Activated T-cell treated with anti-CD3 and anti-CD28 coated beads, Interleukin-2, amount 50 U/mL, for 48 hours (primary cell): ENCODE measurements at places on chromosomes 7 and 10.

DNA sequence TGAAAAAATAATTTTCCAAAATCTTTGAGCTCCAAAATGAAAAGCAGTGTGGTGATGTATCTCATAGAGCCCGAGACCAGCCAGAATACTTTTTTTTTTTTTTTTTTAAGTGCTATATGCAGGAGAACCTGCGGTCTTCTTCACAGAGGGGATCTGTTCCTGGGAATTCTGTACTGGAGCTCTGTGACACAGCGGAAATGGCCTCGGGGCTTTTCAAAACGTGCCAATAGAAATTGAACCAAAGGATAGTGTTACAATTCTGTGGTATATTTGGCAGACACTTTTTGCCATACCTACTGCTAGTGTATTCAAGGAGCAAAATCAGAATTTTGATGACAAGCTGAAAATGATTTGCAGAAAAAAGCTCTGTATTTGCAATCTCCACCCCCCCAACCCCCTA, 1429.3 kb upstream of the LRRTM3 start:
- DNase-seq = no peak

- DNase-seq = no peak
Observed at GRCh38 chr7:158054611-158055010, 533.0 kb downstream of the PTPRN2 start.

DNA sequence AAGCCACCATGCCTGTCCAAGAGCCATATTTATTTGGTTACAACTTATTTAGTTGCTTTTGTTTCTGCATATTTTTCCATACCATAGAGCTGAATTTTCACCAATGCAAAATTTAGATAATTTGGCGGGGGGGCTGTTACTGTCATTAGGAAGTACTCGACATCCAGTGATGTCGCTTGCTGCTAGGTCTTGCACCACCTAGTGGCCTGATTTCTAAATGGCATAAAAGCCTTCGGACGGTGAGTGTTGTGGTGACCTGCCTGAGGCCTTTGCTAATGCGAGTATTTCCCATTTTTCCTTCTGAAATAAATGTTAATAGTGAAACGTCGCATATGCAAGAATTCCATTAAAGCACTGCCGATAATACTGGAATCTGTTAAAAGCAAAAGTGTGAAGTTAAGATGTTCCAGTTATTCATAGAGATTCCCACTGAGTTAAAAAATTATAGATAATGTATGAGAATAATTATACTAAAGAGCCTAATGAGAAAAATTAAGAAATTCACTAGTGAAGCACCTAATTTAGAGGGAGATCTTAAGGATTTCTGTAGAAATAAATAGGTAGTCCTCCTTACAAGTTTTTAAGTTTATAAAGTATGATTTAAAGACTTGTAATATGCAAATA, 86.1 kb upstream of the DNAJB6 start:
- peak; percentile 64 for DNase-seq

- DNase-seq = no peak
Observed at GRCh38 chr7:15389073-15389472, 172.7 kb downstream of the AGMO start.

- no peak for DNase-seq
Observed at GRCh38 chr7:137878333-137878961, 31.7 kb upstream of the DGKI start.

DNA sequence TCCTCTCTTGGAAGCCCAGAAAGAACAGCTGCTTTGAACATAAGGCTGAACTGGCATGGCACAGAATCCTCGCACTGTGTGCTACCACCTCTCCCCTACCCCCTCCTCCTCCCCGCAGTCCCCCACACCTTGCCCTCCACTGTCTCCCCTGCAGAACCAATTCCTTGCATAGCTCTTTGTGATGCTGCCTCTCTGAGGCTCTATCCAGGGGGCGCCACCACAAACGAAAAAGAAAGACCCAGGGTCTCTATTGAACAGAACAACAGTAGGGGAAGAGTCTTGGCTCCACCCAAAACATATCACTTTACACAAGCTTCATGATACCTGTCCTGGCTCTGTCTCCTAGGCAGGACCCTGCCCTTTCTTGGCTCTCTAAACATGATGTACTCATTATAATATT, 26.2 kb upstream of the EBLN1 start:
- DNase-seq = no peak

DNA sequence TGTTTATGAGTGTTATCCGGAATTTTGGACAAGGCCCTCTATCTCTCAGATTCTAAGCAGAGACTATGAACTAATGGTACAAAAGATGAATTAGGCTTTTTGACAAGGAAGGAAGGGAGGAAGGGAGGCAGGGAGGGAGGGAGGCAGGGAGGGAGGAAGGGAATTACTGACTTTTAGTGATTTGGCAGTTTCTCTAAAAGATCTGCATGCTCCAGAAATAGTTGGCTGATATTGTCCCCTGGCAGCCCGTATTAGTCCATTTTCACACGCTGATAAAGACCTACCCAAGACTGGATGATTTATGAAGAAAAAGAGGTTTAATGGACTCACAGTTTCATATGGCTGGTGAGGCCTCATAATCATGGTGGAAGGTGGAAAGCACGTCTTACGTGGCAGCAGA, 1093.5 kb downstream of the NRG3 start:
- no peak for DNase-seq

GRCh38 chr7:100895956-100896731, 456 bp upstream of the ACHE start:
- DNase-seq = peak; percentile 46

DNA sequence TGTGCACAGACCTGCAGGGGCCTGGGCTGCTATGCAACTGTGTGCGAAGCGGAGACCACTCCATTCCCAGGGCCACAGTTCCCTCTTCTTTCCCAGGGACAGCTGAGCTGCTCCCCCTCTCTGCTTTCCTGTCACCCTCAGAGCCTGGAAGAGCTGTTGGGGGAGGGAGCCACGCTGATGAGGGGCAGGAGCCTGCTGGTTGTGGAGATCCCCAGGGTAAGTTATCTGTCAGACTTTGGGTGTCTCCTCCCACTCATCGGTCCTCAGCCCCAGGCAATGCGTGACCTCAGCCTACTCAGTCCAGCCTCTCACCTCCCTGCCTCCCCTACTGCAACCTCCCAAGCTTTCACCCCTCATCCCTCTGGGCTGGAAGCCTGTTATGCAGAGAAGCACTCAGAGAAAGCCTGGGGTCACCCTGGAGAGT, 53.5 kb downstream of the ZNF467 start:
- no peak for DNase-seq

- DNase-seq = no peak
Observed at GRCh38 chr7:115066050-115066449, 144.2 kb downstream of the MDFIC start.

- DNase-seq = no peak
Observed at GRCh38 chr10:71316056-71316785, 2.8 kb upstream of the SLC29A3 start.

DNA sequence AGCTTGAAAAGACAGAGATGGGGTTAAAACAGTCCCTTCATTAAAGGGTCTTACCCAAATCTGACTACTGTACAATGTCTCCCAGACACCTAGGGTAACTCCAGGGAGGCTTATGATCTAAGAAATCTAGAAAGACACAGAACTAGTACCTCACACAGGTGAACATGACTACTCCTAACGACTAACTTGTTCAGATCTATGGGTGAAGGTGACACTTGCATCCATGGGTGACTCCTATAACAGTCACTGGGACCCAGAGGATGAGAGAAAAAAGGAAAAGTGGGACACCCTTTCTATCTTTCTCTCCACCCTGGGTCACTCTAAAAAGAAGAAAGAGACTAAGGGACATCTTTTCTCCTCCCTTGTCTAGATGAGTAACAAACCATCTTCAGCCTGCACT, 19.2 kb downstream of the AKR1C8 start:
- no peak for DNase-seq

- DNase-seq = no peak
Observed at GRCh38 chr10:32851301-32851700, 106.7 kb downstream of the ITGB1 start.

DNA sequence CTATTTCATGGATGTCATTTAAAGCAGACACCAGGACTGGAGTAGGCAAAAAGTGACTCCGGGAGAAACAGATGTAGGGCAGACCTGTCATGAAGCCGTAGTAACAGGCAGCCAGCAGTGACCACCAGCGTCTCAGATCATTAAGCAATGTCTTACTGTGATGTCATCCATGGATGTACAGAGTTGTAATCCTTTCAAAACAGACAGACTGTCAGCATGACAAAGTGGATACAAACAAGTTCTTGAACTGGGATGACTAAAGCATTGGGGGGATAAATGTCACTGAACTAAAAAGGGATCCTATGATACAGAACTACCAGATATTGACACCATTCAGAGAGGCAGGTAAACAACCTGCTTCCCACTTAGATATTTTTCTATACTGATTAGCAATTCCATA, 675.5 kb downstream of the PARD3 start:
- DNase-seq = no peak

DNA sequence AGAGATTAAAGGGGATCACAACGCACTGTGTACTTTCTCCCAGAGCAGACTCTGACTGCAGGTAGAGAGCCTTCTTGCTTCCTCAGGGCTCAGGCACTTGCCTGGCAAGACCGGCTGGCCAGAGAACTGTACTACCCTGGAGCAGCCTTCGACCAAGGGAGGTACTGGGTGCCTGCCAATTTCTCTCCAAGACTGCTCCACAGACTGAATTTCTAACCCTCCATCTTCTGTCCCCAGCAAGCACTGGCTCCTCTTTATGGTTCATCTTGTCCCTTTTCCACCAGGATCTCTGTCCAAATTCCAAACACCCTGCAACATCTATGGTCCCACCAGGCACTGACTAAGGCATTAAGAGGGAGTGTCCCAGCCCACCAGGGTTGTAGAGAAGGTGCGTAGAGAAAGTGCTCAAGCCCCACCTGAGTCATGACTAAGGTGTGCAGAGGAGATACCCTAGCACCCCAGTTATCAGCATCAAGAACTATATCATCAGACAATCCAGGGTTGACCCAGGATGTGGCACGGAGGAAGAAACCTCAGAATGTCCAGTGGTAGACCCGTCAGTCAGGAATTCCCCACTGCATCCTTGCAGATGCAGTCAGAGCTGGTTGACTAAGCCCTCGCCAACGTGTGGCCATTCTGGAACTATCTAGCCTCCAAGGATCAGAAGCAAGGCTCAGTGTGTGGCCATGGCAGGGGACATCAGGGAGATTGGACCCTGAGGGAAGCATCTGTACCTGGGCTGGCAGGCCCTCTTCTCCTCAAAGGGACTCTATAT, 60.9 kb upstream of the CAMK2B start:
- DNase-seq = peak; percentile 7

DNA sequence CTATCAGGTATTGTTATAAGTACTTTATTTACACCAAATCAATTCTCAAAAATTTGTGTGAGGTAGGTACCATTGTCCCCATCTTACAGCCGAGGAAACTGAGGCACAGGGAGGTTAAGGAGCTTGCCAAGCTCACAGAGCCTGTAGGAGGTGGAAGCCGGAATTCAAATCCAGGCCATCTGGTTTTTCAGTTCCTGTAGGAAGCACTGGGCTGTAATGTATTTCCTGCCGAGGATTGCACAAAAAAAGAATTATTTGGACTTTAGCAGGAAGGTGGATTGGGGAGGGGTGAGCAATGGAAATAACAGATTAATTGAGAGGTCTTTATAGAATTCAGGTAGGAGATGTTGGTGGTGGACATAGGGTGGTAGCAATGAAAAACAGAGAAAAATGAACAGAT, 315.3 kb upstream of the AUTS2 start:
- no peak for DNase-seq

DNA sequence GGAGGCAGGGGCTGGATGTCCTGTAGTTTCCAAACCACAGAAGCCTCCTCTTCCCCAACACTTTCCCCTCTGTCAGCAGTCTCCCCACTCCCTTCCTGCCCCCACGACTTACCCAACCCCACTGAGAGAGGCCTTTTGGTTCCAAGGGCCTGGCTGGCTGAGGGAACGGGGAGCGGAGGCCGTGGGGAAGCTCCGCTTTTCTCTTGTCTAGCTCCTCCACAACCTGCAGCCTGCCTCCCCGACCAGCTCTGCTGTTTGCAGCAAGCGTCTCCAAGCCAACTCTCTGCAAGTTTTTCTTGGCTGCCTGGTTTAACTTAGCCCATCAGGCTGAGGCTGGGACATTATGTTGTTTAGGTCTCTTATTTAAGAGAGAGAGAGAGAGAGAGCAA, 126.8 kb downstream of the NEURL1 start:
- DNase-seq = no peak

GRCh38 chr7:150753826-150754603, 16.8 kb downstream of the GIMAP5 start:
- DNase-seq = peak; percentile 44

GRCh38 chr10:97256356-97256755, 36.1 kb downstream of the ARHGAP19 start:
- DNase-seq = no peak

DNA sequence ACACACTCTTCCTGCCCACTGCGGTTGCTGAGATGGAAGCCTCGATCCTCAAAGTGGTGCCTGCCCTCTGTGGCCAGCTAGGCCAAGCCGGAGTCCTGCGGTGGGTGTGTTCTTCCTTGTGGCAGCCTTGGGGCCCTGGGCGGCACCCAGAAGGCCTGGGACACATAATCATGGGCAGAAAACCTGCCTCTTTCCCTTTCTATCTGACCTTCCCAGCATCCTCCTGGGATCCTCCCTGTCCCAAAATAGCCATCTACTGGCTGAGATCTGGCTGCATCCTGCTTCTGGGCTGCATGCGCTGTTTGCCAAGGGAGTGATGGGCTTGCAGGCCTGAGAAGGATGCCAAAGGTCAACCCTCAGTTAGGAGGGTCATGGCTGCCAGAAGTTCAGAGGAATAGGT, 23.9 kb downstream of the COL13A1 start:
- no peak for DNase-seq

GRCh38 chr7:22726345-22726906, 574 bp upstream of the IL6 start:
- peak; percentile 69 for DNase-seq

DNA sequence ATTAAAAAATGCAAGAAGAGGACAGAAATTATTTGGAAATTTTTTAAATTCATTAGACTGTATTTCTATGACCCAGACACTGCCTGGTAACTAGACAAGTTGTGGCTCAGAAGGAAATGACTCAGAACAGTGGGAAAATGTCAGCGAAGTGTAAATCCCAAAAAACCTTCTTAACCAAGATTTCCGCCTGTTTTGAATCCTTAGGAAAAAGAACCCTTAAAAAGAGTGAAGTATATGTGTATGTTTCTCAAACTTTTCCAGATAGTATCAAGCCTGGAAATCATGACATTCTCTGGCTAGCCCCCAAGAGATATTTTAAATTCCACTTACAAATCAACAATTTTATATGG, 42.7 kb upstream of the PLXNA4 start:
- DNase-seq = no peak
